ENCODE measurements at places on chromosomes 3 and 15. TPM values are rescaled to one million over a fixed set of nuclear protein-coding genes. Genes with fewer than 3 reads are reported as not detected.

- no peak for DNase-seq
Measured at GRCh38 chr15:85871545-85871944, 76.8 kb upstream of the KLHL25 start.

DNA sequence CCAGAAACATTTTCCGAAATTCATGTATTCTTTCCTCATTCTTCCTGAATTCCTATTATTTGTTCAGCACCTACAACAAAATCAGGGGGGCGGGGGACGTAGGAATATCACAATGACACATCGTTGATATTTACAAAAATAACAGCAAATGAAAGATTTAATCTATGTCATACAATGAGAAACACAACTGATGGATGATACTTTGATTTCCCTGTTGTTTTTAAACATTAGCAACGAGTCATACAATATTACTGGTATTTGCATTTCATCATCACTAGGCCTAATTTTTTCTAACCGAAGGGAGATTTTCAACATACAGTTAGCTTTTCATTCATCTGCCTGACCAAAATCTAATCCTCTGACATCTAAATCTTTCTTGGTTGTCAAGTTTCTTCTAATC lies 45.3 kb upstream of the INO80 start:
- peak; percentile 35 for DNase-seq

- DNase-seq: no peak
Measured at GRCh38 chr3:48552111-48552951, 4.3 kb downstream of the PFKFB4 start.

- peak; percentile 63 for DNase-seq
Measured at GRCh38 chr3:39189959-39190269, 2.5 kb downstream of the XIRP1 start.

Gene MKRN2OS
- 2.1 TPM for total RNA-seq

Gene ATP13A5
- not detected for total RNA-seq
